Activated CD4-positive, alpha-beta T cell treated with anti-CD3 and anti-CD28 coated beads, Interleukin-2, amount 10 ng/mL, durations not matched to agents 7 days and 5 days (primary cell): ENCODE measurements at places on chromosomes 3 and 15. TPM values are rescaled to one million over a fixed set of nuclear protein-coding genes. Genes with fewer than 3 reads are reported as not detected.

The ARID3B gene
- 29.0 TPM for total RNA-seq

GRCh38 chr3:36919439-36920160 is 25.3 kb downstream of the TRANK1 start:
- no peak for DNase-seq

GRCh38 chr3:127645371-127646015 is 16.5 kb downstream of the PODXL2 start:
- DNase-seq: no peak

GRCh38 chr3:152480282-152480953 is 211.7 kb downstream of the MBNL1 start:
- no peak for DNase-seq

- DNase-seq: peak; percentile 29
These were observed 3.8 kb downstream of the ANP32A start for GRCh38 chr15:68816795-68817303.

DNA sequence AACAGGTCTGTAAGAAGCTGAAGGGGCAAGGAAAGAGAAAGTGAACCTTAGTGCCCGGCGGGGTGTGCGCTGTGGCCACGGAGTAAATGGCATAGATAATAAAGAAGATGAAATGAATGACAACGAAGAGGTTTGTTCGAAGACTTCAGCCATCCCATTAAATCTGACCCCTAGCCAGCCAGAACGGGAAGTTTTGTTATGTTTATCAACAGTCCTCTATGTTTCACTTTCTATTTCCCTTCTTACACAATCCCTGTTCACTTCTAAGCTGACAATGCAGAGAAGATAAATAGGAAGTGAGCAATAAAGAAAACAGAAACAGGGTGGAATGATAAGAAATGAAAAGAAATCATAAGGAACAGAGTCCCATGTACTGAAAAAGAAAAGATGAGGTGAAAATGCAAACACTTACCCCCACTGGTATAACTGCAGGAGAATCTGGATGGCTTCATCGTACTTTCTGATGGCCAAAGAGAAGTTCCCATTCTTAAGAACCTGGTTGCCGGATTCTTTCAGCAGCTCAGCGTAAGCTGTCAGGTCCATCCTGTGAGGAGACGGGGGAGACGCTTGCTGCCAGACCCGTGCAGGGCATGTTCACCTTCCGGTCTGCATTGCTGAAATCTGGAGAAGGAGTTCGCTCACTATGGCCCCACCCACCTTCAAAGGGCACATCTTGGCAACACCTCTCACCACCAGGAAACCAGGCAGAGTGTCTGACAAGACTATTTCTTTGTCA is 36.8 kb downstream of the TRANK1 start:
- DNase-seq: peak; percentile 77
